Right hindlimb (tissue), 1 donor: ENCODE measurements at places on chromosomes 12 and 14.

GRCh38 chr12:6978611-6979011 lies 7.9 kb downstream of the EMG1 start:
- DNase-seq = no peak

- DNase-seq = no peak
Observed at GRCh38 chr12:11941606-11942337, 129.0 kb upstream of the BCL2L14 start.

DNA sequence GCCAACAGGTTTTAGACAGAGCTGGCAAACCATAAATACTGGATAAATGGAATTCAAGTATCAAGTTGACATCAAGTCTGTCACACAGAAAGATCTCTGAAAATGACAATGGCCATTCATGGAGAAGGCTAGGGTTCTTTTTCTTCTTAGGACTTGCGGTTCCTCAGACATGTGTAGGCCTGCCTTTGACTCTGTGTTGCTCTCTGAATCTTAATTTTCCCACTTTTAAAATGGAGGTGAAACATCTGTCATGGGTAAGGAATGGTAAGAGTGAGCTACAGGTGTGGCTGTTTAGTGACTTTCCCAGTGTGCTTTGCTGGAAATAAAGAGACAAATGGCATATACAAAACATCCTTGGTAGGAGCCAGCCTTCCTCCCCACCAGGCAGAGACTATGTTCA lies 79.2 kb downstream of the PTCSC3 start:
- no peak for DNase-seq

DNA sequence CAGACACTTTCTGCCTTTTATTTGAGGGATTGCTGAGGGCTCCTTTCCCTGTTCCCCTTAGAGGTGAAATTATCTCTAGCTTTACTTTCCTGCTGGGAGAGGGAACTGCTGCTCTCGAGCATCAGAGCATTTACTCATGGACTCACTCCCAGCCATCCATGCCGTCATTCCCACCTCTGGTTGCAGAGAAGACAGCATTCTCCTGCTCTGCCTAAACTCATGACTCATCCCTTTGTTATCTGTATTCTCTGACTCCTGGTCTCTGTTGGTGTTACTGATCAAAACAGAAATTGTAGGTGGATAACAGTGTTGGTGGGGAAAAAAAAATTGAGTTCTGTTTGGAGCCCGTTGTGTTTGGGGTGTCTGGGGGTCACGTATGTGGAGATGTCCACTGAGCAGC lies 159.3 kb downstream of the TTC8 start:
- no peak for DNase-seq

DNA sequence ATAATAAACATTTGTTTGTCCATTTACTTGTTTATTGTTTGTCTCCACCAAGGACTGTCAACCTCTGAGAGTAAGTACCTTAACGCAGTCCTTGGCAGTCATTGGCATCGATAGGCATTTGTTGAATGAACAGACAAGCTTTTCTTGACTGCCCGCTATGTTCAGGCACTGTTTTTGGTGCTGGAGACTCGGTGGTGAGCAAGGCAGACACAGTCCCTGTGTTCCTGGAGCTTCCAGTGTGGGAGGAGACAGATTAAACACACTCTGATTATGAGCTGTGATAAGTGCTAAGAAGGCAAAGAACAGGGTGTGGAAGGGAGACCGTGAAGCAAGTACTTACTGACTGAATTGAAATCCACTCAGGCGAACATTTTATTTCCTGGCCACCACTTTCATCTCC lies 1.2 kb downstream of the ATP6V0A2 start:
- no peak for DNase-seq

- DNase-seq = no peak
Observed at GRCh38 chr14:55814873-55815272, 234.9 kb downstream of the KTN1 start.

- DNase-seq = peak; percentile 59
Observed at GRCh38 chr12:464484-465267, 4.9 kb downstream of the B4GALNT3 start.

DNA sequence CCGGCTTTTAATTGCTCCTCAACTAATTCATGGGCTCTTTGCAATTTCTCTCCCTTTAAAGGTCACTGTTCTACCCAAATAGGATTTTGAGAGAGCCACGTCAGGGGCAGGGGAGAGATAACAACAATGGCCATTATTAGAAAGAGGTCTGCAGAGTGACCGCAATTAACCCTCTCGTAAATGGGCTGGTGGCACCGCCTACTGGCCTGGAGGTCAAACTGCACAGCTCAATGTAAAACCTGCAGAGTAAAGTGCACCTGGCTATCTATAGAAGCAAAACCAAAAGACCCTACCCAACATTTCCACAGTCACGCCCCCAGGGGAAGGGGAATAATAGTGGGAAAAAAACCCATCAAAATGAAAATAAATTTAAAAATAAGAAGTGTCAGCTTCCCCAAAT lies 21.6 kb upstream of the CLEC4E start:
- DNase-seq = no peak

DNA sequence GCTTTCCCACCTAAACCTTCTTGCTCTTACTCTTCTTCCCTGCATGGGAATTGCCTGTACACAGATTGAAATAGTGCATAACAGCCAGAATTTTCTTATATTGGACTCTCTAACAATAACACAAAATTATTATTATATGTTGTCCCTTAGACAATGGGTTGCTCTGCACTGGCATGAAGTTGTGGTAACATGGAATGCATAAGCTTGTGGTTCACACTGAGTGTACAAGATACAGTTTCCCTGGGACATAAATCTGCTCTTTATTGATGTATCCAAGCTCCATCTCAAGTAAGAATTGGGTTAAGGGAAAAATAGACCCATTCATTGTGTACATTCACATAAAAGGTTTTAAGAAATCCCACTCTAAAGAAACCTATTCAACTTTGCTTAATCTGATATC lies 114.4 kb upstream of the NTF3 start:
- no peak for DNase-seq
